ENCODE measurements at places on chromosomes 1 and 21. TPM values are rescaled to one million over a fixed set of nuclear protein-coding genes. Genes with fewer than 3 reads are reported as not detected.
A peak's percentile ranks its signal among the peaks of the same experiment; 100 is the strongest.

GRCh38 chr1:27992276-27992675, 32.5 kb downstream of the XKR8 start:
- DNase-seq = peak; percentile 75

GRCh38 chr1:167013108-167013929, 24.2 kb downstream of the MAEL start:
- DNase-seq = no peak

MYCL gene
- total RNA-seq = 0.17 TPM

PLA2G2C gene
- total RNA-seq = not detected

GRCh38 chr1:8348777-8349472, 31.0 kb downstream of the SLC45A1 start:
- peak; percentile 75 for DNase-seq

DNA sequence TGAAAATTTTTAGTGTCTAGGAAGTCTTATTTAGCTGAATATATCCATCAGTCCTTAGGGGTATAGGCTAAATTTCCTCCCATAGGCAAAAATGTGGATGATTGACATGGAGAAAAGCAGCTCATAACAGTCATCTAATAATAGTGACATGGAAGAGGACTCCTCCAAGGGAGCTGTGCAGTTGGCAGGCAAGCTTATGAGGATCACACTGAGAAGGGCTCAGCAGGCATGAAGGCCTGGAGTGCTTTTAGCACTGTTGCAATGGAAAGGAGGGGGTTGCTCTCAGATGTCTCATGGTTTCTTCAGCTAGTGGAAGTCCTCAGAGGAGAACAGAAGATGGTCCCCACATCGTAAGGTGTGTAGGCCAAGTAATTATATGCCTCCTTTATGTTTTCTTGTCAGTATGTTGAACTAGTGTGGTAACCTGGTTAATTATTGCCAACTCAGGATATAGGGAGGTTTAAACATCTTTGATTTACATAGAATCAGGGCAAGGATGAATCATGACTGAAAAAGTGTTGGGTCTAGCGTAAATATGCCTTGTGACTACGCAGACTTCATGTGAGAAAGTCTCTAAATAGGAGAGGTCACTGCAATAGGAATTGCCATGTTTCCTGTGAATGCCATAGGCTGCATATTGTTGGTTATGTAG, 18.9 kb downstream of the VN1R5 start:
- DNase-seq = no peak

IBA57 gene
- 9.5 TPM for total RNA-seq
